ENCODE measurements at places on chromosomes 3 and 15. TPM values are rescaled to one million over a fixed set of nuclear protein-coding genes. Genes with fewer than 3 reads are reported as not detected.
A peak's percentile ranks its signal among the peaks of the same experiment; 100 is the strongest.

DNA sequence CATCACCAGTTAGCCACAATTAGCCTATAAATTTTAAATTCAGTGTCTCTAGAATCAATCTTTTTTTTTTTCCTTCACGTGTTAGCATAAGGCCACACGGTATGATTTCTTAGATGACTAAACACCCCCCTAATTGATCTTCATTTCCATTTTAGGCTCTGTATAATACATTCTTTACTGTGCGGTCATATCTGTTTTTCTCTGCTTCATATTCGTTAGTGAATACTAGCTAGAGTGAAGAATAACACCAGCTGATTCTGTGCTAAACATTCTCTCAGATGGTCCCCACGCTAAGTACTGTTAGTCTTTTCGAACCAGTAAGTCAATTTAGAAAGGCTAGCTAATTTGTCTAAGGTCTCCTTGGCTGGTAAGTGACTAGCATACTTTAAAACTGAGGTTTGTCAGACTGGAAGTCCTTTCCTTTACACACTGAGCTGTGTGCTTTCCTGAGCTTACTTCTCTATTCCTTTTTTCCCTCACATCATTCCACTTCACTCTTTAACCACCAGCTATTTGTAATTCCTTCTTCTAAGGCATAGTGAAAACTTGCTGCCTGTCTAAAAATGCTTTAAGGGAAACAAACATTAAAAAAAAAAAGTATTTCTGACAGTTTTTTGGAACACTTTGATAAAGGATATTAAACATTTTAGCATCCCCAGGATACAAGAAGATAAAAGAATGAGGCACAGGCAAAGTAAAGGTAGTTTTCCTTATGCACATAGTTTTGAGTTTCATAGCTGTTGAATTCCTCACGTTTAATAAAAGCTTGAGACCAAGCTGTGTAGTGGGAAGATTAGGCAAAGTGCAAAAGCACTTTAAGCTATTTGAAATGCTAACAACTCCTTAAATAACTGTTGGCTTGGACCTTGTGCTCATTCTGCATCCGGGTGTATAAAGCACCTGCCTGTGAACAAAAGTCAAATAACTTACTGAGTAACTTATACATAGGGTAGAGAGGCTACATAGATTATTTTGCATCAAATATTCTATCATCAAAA, 17.1 kb downstream of the ZFAND6 start:
- H3K4me3 ChIP-seq: no peak overlapping the region
- peaks cover 17% of the 10 kb centered on the region for H3K4me1 ChIP-seq
- H3K36me3 ChIP-seq: no peaks in the 10 kb centered on the region
- no peaks in the 10 kb centered on the region for H3K27me3 ChIP-seq

The FRMD5 gene
- total RNA-seq: 0.67 TPM

DNA sequence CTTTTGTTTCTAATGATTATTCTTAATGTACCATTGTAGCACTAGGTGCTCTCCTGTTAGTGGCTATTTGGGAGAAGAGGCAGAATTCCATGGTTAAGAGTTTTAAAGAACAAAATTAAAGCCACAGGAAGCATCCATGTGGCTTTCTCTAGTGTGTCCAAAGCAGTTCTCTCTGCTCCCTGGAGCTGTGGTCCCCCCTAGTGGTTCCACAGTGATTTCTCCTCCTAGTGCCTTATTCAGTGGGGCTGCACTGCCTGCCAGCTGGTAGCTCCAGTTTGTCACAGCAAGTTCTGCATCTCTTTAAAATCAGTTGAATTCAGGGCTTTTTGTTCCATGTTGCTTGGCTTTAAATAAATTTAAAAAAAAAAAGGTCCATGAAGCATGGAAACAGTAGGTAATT, 39.6 kb upstream of the FAM98B start:
- H3K27ac ChIP-seq: no peak overlapping the region
- H3K27me3 ChIP-seq: no peaks in the 10 kb centered on the region
- H3K4me1 ChIP-seq: no peaks in the 10 kb centered on the region
- H3K4me3 ChIP-seq: no peak overlapping the region
- DNase-seq: peak; percentile 51

The CAND2 gene
- total RNA-seq: 18.0 TPM

DNA sequence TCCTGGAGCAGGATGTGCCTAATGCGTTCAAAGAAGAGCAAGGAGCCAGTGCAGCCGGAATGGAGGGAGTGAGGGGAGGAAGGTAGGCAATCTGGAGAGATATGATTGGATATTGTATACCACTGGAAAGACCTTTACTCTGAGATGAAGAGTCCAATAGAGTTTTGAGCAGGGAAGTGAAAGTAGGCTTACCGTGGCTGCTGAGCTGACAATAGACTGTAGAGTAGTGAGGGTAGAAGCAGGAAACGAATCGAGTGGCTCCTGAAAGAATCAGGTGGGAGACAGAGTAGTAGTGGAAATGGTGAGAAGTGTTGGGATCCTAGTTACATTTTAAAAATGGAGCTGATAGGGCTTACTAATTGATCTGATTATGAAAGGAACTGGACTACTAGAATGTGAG, 51.8 kb upstream of the NUDT16 start:
- no peaks in the 10 kb centered on the region for H3K36me3 ChIP-seq
- H3K27me3 ChIP-seq: no peaks in the 10 kb centered on the region
- H3K4me1 ChIP-seq: peaks cover 60% of the 10 kb centered on the region
- DNase-seq: no peak
- H3K27ac ChIP-seq: peak overlapping the region; percentile 22

DNA sequence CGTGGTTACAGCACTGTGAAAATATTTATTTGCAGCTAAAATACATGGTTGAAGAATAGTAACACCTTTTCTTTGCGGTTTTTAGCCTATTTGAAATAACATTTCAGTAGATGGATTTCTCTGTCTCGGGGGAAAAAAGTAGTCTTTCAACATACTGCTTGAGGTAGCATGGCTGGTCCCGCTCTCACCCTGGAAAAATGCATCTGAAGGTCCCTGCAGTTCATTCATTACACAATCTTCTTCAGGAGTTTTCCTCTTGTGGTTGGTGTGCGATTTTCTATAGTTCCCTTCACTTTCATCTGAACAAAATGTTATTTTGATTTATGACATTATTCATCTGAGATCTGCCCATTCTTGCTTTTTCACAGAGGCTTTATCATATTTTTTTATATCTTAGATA, 75.9 kb downstream of the STRIT1 start:
- H3K36me3 ChIP-seq: no peaks in the 10 kb centered on the region
- H3K27me3 ChIP-seq: no peaks in the 10 kb centered on the region
- H3K4me3 ChIP-seq: no peak overlapping the region
- no peak overlapping the region for H3K27ac ChIP-seq
- H3K4me1 ChIP-seq: no peaks in the 10 kb centered on the region

Measured in thyroid gland (tissue), 4 donors.